ENCODE measurements at places on chromosomes 13 and 19.

DNA sequence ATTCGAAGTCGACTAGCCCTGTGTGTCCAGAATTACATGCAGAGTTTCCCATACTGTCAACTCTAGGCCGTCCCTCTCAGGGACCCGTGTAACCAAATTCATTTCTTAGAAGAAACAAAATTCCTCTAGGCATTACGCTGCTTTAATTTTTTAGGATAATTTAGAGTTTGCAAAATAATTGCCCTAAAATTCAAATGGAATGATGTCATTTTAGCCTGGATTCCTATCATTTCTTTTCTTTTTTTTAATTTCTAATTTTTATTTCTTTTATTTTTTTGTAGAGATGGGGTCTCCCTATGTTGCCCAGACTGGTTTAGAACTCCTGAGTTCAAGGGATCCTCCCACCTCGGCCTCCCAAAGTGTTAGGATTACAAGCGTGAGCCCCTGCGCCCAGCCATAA lies 1.3 kb upstream of the ATP4B start:
- DNase-seq, result no peak

DNA sequence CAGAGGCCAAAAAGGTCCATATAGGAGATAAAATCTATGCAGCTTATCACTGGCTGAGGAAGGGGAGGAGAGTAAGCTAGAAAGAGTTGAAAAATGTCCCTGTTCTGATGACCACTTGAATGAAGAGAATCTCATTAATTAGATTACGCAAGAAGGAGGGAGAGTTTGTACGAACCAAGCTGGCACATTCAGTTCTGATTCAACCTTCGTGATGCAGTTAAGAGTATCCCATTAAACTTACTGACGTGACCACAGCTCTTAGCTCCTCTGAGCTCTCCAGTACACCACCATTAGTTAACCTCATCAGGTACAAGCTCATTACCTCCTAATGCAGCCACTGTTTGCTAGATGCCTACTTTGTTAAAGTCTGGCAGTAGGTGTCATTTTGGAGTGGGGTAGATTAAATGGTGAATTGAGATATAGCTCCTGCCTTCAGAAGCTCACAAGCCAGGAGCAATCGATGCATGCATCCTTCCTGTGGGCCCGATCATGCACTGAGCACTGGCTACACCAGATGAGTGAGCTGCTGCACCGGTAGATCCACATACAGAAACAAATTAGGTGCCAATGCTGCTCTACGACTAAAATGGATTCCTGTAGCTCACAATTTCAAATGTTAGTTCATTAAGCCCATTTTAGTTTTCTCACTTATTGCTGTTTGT lies 458.3 kb downstream of the COG6 start:
- DNase-seq, result no peak

DNA sequence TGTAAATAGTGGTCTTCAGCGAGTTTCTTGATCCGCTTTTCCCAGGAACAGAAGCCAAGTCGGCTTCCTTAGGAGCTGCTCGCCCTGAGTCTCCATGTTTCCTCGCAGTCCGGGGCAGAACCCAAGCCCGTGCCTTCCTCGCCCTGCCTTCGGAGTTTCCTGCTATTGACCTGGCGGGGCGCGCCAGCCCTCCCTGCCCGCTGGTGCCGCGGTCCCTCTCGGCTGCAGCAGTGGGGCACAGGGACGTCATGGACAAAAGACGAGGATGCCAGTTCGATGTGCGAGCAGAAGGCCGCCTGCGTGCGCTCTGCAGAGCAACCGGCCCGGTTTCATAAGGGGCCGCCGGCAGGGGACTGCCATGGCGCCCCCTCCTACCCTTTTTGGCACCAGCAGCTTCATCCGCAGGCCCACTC lies 156.6 kb downstream of the TM9SF2 start:
- peak; percentile 70 for DNase-seq

DNA sequence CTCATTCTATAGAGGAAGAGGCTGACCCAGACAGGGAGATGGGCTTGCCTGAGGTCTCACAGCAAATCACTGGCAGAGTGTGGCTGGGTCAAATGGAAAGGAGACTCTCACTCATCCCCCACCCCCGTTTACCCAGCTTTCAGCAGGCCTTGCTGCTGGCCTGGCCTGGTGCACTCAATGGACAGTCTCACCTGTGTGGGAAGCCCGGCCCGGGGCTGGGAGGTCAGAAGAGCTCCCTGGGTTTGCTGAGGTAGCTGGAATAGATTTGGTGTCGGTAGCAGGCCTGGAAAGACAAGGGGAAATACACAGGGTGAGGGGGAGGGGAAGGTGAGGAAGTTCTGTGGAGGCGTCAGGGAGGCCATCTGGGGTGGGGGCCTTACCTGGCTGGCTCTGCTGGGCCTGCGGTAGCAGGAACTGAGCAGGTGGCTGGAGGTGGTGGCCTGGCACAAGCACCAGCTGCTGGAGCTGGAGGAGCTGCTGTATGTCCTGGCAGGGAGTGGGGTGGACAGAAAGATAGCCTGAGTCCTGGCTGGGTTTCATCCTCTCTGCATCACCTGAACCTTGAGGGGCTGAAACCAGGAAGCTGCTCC lies 23.5 kb downstream of the ZNF574 start:
- no peak for DNase-seq

DNA sequence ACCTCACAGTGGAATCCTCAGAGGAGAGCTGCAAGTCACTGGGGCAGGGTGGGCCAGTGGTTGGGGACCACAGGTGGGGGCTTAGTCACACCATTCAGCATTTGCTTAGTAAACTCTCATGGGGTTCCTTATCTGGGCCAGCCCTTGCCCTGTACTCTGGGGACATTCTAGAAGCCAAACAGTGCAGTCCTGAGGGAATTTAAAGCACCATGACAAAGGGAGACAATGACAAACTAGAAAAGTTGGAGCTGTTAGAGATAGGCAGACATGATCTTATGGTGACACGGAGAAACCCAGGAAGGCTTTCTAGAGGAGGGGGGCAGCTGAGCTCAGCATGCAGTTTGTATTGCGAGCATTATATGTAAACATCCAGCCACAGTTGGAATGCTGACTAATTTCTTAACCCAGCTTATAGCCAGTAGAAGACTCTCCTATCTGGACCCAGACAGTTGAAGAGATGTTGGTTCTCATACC lies 87.6 kb downstream of the ZNF429 start:
- DNase-seq, result no peak

- peak; percentile 69 for DNase-seq
Observed at GRCh38 chr19:18611327-18612050, 1.2 kb upstream of the TMEM59L start.

GRCh38 chr19:15721268-15721667 lies 6.6 kb upstream of the OR10H2 start:
- no peak for DNase-seq

DNA sequence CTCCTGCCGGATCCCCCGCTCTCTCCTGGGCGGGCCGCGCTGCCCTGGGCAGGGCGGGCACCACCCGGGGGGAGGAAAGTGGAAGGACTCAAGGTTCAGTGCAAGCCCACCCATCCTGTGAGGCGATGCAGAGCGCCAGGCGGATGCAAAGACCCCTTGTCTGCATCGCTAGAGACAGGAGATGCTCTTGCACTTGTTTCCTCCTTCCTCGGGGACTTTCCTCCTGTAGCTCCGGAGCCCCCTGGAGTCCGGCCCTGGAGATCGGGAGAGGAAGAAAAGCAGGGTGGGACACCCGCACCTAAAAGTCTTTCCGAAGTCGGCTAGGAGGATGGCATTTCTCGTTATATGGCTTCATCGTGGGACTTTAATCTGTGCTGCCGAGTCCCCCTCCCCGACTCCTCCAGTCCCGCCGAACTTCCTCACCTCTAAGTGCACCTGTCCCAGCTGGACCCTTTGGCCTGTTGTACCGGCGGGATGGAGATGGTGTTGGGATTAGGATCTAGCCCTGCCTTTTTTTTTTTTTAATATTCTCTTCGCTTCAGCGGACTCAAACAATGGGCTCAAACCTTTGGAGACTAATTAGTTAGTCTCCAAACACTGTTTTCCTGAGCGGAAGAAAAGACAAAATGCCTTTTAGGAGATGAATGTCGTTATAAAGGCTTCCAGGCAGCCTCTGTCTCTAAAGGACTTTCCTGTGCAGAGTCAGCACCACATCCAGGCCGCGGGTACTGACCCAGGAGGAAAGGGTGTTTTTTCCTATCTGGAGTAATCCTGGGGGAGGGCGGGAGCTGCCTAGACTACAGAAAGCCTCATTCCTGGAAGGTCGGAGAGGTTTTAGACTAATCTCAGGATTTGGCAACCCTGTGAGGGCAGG lies 725 bp downstream of the FAM124A start:
- no peak for DNase-seq

DNA sequence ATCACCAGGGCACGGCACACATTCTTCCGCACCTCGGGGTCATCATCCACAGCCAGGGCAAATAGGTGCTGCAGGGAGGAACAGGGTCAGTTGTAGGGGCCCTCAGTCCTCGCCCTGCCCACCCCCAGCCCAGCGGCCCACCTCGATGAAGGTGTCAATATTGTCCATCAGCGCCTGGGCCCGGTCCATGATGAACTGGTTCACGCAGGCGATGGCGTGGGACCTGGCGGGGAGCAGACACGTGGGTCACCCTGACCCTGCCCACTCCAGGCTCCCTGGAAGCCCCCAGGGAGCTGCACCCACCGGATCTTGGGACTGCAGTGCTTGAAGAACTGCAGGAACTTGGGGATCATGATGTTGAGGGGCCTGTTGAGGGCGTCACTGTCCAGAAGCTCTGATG lies 8.6 kb downstream of the TNPO2 start:
- DNase-seq, result no peak

DNA sequence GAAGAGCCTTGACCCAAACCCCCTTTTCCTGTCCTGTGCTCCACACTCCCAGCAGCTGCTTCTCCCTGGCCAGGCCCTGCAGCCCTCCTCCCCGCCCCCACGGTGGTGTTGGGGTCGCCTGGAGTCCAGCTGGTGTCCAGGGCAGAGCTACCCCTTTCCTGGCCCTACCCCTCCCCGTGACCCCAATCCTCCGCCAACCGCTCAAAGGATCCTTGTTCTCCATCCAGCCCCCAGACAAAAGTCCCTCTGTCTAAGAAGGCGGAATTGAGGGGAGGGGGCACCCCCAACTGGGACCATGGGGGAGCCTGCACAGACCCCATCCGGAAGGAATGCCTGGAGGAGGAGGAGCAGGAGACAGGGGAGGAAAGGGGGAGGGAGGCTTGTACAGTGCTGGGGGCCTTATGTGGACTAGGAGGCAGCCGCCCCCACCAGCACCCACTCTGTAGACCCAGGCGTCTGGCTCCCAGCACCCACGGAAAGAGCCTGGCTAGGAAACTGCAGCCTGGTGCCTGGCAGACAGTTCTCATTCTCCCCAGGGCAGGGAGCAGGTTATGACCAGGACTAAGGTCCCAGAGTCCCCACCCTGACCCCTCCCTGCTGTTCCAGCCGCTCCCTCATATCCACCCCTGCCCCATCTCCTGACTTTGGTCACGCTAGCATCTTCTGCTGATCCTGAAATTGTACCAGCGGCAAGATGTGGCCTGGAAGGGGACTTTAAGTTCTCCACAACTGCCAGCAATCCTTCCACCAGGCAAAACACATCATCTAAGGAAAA lies at the start of gene FXYD3:
FXYD3 (plus strand) TSS at position 647 of the 775 bp plus-strand sequence. CDS start 3,554 bp downstream, outside the sequence.
- DNase-seq, result no peak

DNA sequence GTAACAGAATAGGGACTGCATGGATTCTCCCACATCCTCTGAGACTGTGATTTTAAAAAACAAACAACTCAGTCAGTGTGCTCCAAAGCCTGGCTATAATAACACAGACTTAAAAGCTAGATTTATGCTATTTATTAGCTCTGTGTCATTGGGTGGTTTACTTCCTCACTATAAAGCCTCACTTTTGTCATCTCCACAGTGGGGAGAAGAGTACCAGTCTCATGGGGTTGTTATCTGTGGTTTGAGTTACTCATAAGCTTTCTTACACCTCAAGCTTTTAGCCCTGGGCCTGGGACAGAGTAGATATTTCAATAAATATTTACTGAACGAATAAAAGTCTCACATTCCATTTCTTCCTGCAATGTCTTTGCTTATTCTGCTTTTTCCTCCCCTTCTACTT lies 5.3 kb downstream of the RNASEH2B start:
- no peak for DNase-seq

GRCh38 chr19:45137179-45137761 lies 23.5 kb downstream of the NKPD1 start:
- peak; percentile 78 for DNase-seq

GRCh38 chr19:29526730-29527499 lies 1.1 kb downstream of the VSTM2B start:
- no peak for DNase-seq

DNA sequence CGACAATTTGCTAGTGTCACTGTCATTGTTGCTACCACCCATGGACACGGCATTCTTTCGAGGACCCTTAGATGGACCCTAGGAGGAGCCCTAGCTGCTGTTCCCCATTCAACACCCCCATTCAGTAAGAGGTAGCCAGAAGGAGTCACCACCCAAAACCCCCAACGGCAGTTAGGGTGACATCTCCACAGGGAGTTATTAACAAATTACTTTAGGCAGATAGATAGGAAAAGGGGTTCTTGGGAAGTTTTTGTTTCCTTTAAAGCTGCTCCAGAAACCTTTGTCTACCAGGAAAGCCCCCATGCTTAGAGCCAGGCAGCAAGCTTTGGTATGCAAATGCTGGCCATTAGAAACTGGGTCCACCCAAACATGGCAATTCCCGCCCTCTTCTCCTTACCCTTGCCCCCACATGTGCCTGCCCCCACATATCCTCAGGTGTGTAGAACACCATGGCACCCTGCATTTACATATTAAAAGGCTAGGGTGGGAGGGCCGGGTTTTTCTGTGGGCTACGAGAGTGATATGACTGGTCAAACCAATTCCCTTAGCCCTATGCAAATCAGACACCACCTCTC lies 190.9 kb downstream of the SLITRK6 start:
- no peak for DNase-seq

GRCh38 chr13:24090049-24090448 lies 70.5 kb upstream of the SPATA13 start:
- DNase-seq, result no peak

DNA sequence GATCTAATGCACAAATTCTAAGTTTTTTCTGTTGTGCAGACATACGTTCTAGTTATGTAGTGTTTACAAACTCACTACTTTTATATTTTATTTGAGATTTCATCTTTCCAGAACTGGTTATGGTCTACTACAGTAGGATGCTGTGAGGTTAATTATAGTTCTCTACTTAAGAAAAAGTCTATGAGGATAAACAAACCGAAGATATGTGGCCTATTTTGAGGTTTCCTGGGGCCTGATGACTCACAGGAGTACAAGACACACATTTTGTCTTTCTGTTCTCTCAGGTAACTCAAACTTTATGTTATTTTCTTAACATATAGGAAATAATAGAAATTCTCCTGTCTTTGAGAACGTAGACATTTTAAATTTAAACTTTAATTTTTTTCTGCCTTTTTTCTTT lies 45.1 kb downstream of the PCDH20 start:
- DNase-seq, result no peak

GRCh38 chr13:106507560-106508274 lies 27.7 kb downstream of the EFNB2 start:
- DNase-seq, result no peak

DNA sequence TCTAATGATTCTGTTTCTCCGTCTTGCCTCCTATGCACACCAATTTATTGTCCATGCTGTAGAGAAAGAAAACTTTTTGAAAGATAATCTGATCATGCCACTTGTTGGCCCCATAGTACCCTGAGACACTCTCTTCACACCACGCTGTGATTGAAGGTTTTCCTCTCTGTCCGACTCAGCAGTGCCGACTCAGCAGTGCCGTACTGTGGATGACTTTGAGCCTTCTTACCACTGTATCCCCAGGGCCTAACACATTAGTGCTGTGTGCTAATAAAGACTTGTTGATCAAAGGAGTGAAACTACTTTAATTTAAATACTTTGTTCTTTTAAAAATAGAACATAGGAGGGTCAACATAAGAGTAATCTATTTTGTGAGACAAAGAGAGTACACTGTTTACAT lies 429.6 kb downstream of the KLF12 start:
- no peak for DNase-seq

Data from left forelimb (tissue), 1 donor.